ENCODE measurements at places on chromosomes 1 and 21.

- DNase-seq: no peak
These were observed 6.5 kb downstream of the LRP8 start for GRCh38 chr1:53321366-53321765.

GRCh38 chr1:14027099-14027498 lies 327.1 kb downstream of the PRDM2 start:
- DNase-seq: no peak

DNA sequence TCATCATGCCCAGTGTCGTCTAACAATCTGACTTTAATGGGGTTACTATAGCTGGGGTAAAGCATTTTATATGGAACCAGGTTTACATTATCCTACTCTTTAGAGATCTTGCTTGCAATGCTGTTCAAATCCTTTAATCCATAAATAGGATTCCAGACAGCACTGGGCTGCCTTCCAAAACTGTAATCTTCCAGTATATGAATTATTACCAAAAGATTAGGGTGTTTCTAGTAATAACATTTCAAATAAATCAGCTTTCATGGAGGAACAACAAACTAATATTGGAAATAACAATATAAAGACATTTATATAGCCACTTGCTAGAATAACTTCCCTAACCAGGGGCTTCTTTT lies 88.6 kb upstream of the PLXNA2 start:
- no peak for DNase-seq

DNA sequence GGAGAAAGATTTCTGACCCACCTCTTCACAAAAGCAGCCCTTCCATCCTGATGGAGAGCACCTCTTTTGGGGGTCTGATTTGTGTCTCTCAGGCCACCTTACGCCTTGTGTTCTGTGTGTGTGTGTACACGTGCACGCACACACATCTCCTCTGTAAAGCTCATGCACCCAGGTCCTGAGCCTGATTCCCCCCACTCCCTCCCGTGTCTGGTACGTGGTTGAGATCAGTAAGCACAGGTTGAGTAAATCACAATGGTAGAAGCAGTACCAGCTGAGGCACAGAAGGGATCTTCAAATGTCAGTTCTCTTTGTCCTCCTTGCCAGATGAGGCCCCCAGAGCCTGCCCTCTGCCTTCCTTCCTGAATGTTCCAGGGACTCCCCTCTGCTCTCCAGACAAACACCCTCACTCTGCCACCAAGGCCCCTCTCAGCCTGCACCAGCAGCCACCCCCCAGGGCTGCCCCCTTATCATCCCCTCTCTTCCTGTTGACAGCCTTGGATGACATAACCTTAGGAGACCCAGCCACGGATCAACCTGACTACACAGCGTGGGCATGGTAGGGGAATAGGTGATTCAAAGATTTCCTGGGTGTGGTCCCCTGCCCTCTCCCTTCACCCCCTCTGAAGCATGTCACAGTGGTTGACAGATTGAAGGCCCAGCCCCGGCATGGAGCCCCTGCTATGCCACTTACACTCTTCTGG lies 112.8 kb downstream of the HIVEP3 start:
- DNase-seq: no peak

GRCh38 chr1:36133484-36133883 lies 8.5 kb upstream of the COL8A2 start:
- DNase-seq: no peak

DNA sequence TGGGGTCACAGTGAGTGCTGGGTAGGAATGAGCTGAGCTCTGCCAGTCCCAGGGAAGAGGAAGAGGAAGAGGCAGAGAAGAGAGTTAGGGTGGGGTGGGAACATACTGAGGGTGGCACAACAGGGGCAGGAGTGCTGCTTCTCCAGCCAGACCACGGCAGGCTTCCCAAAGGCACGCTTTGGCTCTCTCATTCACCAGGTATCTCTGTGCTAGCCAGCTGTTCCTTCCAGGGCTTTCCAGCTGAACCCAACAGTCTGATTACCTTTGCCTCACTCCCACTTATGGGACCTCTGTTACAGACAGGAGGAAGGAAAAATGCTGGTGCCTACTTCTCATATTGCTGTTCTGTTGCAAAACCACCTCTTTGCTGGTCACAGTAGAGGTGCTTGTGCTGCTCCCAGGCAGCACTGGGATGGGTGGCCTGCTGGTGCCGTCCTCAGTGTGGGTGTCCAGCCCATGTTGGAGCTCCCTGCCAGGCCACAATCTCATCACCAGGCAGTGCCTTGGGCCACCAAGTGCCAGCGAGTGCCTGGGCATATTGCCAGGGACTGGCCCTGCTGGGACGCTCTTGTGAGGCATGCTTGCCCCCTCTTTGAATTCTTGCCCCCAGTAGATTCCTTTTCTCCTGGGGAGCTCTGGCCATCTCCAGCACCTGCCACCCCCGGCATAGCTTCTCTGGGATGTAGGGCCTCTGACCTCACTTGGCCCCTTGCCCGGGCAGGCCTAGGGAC lies 2.1 kb downstream of the ADORA1 start:
- DNase-seq: no peak

GRCh38 chr1:147539122-147539575 lies 2.2 kb upstream of the BCL9 start:
- DNase-seq: no peak

GRCh38 chr1:156281281-156281680 lies 1.3 kb downstream of the SMG5 start:
- no peak for DNase-seq

DNA sequence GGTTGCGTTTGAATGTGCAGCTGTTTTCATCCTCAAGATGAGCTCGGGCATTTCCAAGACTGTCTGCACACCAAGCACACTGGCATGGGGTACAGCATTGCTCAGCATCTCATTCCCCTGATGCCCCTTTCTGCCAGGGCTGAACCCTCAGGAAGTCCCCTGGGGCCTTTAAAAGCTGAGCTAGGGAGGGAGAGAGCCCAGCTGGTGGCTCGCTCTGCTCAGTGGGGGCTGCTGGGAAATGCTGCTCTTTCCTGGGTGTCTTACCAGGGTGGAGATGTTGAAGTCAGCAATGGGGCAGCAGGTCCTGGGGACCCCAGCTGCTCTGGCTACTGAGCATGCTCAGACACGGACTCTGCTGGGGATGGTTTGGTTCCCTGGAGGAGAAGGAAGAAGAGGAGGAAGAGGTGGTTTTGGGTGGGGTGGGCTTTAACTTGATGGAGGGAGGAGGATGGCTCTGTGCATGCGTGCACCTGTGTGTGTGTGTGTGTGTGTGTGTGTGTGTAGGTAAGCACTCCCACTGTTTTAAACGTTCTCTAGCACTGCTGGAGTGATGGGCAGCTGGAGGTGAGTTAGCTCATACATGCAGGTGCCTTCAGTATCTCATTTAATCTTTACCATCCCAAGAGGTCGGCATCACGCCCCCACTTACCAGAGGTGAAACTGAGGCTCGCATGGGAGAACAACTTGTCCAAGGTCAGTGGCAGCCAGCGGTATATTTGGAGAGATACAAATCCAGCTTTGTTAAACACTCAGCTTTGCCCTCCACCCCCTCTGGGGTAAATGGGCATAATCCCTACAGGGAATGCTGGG lies 40.9 kb downstream of the ACTL8 start:
- DNase-seq: no peak

GRCh38 chr1:84795966-84796600 lies 96.9 kb downstream of the LPAR3 start:
- no peak for DNase-seq

DNA sequence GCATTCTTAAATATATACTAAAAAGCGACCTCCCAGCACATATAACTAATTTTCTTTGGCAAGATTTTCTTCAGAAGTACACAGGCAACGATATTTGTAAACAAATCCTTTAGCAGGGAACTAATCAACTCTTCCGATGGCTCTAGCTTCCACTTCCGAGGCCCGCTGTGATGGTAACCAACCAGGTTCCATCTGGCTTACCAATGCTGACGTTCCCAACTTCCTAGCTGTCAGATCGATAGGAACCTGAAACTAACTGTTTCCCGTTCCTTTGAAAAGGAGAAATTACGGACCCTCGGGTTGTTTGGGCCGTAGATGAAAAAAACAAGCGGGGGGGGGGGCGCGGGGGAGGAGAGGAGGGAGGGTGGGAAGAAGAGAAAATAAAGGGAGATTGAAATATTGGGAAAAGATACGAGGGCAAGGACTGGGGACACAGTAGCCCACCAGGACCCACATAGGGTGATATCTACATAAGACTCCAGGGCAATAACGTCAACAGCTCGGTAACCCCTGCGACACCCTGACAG lies 513 bp downstream of the GTF2B start:
- no peak for DNase-seq

GRCh38 chr1:17973694-17974093 lies 133.9 kb upstream of the IGSF21 start:
- DNase-seq: no peak

Data from stimulated activated CD8-positive, alpha-beta memory T cell treated with anti-CD3 and anti-CD28 coated beads, Interleukin-4, amount 100 ng/mL, for 1 hour (primary cell).